ENCODE measurements at places on chromosomes 7 and 10.

DNA sequence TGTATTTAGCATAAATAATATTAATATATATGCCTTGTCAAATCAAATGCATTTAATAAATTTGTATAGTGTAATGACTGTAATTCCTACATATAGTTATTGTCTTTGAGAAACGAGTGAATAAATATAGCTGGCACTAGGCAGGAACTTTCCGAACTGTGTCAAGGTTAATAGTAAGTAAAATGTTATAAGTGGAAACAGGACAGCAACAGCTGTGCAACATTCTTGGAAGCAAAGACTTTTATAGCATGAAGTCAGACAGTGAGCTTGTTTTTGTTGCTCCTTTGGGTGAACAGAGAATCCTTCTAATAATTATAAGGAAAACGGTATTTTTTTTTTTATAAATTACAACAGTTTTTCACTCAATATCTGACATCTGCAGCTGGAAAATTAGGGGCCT is 14.0 kb upstream of the EXOC6 start:
- DNase-seq, result no peak

GRCh38 chr10:43293677-43294057 is 26.8 kb upstream of the RASGEF1A start:
- DNase-seq, result no peak

DNA sequence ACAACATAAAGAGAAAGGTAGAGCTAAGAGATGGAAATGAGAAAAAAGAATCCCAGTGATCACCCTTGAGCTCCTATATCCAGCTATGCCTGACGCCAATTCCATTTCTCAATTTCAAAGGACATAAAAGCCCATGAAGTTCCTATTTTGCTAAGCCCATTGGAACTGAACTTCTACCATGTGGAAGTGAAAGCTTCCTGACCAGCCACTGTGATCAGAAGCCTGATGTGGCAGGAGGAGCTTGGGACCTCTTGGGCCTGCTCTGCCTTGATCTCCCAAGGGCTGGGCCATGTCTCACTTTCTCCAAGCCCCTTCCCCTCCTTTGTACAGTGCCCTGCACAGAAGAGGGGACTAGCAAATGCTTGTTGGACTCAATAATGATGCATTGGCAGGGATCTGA is 52.7 kb downstream of the PRLHR start:
- DNase-seq, result no peak

DNA sequence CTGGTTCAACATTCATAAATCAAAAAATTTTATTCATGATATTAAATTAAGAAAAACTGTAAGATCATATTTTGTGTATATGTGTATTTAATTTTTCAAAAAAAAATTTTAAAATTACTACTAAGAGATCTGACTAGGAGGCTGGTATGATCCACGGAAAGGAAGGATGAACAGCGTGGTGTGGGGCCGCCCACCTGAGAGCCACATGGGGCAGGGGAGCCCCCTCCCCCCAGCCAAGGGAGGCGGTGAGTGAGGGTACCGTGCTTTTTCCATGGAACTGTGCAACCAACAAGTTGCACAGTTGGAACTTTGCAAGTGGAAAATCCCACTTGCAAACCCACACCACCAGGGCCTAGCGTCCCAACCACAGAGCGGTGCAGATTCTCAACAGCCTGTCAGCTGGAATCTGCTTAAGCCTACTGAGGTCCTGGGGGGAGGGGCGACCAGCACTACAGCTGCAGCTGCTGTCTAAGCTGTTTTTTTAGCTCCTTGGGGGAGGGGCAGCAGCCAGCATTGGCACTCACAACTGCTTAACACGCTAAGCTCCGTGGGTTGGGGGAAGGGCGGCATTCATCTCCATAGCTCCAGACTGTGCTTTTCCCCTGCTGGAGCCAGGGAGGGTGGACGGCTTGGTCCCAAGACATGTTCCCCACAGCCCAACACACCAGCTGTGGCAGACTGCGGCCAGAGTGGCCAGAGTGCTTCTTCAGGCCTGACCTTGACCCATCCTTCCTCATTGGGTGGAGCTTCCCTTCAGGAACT is 94.2 kb upstream of the IGFBP3 start:
- DNase-seq, result no peak

- no peak for DNase-seq
Measured at GRCh38 chr10:24341371-24341770, 132.4 kb downstream of the KIAA1217 start.
